Cardiac muscle cell (in vitro differentiated cells and primary cell): ENCODE measurements at places on chromosomes 5 and 9. TPM values are rescaled to one million over a fixed set of nuclear protein-coding genes. Genes with fewer than 3 reads are reported as not detected.
A peak's percentile ranks its signal among the peaks of the same experiment; 100 is the strongest.

GRCh38 chr9:137823986-137824771 lies 53.4 kb upstream of the CACNA1B start:
- no peak for DNase-seq

DNA sequence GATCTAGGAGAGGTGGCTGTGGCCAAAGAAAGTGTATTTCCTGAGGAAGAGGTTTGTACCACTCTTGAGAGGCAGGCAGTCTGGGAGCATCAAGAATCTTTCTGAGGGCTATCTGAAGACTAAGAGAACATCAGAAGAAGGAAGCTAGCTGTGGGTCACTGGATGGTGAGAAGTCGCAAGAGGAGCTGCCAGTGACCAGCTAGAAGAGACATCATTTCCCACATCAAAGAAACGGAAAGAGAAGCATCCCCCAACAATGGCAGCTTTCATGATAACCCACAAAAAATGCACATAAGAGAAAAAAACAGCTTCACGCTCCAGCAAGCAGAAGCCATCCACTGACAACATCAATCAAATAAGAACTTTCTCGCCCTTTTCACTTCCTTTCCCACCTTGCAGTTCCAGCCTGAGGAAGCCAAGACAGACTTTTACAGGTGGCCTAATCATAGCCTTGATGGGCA lies 25.0 kb upstream of the CEP78 start:
- no peak for DNase-seq

Gene DMRT3
- not detected in 2 replicates for polyA plus RNA-seq

DNA sequence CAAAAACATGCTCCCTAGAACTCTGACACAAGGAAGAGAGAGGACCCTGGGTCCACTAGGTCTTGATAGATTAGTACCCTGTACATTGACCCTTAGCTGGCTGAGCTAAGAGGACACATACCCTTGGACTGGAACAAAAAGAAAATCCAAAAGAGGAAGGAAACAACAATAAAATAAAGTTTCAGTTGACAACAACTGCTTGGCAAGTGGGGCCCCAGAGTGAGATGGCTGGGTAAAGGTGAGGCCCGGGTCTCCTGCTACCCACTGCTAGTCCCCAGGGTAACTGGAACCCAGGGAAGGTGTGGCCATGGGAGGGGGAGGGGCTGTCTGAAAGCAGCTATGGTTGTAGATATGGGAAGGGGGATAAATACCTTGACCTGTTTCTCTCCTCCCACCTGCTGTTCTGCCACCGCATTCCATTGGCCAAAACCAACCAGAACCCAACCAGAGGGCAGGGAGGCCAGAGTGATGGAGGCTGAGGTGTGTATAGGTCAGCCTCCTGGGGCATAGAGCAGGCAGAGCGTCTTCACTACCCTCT lies 11.7 kb downstream of the TAL2 start:
- no peak for DNase-seq

- DNase-seq: no peak
Observed at GRCh38 chr5:68012429-68012828, 203.1 kb upstream of the PIK3R1 start.

DNA sequence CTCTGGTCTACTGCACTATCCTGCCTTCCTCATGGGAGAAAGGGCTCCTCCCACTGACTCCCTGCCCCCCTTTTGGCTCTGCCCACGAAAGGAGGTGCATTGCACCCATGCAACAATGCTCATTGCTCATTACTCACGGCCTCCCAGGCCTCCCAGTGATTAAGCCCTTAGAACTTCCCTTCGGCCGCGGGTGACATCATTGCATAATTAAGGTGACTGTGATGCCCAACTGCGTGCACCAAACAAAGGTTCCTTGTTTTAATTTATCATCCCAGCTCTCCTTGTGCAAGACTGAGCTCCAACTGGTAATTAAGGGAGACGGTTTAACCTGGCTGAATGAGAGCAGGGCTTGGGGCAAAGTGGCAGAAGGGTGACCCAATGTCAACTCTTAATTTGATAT lies 180.4 kb downstream of the GAS1 start:
- peak; percentile 92 for DNase-seq

- peak; percentile 28 for DNase-seq
Observed at GRCh38 chr9:129962889-129963703, 79.9 kb downstream of the FNBP1 start.

DNA sequence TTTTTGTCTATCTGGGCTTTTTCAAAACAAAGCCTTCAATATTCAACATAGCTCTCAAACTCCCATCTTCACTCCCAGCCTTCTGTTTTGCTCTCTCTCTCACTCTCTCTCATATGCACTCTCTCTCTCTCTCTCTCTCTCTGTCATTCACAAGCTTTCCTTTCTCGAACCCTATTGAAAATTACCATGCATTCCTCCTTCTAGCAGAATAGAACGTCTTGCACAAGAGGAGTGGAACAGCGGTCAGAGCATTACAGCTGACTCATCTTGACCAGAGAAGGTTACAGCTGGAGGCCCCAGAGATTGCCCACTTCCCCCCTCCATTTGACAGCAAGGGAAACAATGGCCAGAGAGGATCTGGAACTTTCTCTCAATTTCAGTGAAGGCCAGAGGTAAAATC lies 51.0 kb upstream of the LIFR start:
- DNase-seq: peak; percentile 96

Gene ACSL6
- 0.48 TPM in 1 of 2 replicates, not detected in the other for polyA plus RNA-seq
